Fibroblast of skin of left quadriceps (primary cell): ENCODE measurements at places on chromosomes 16 and 17.

GRCh38 chr16:66271074-66272060 is 95.1 kb upstream of the CDH5 start:
- no peak for DNase-seq

GRCh38 chr16:12201866-12202265 is 225.3 kb downstream of the SNX29 start:
- no peak for DNase-seq

- no peak for DNase-seq
Observed at GRCh38 chr16:26441178-26441577, 625.5 kb upstream of the C16orf82 start.

GRCh38 chr17:76884995-76885893 is 17.0 kb downstream of the MGAT5B start:
- no peak for DNase-seq

GRCh38 chr17:67260170-67260987 is 15.4 kb upstream of the HELZ start:
- DNase-seq: peak; percentile 87

DNA sequence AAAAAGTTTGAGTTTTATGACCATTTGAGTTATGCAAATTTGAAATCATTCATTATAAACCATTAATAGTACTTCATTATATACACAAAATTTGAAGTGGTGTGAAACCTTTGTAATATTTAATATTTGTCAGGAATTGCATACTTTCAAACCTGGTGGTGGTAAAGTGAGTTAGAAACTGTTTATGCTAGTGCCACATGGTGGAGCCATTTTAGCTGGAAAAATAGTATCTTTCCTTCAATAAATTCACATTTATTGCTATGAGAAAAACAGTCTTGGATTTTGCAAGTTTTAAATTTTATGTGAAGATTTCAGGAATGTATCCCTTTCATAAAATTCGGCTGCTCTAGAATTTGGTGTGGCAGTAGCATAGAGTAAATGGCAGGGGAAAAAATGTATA is 7.3 kb upstream of the BLMH start:
- DNase-seq: no peak

GRCh38 chr16:89473791-89474414 is 16.5 kb downstream of the ANKRD11 start:
- DNase-seq: no peak

GRCh38 chr17:51091635-51092034 is 29.0 kb downstream of the SPAG9 start:
- DNase-seq: no peak

- DNase-seq: no peak
Observed at GRCh38 chr17:67035131-67036083, 8.9 kb upstream of the CACNG1 start.

DNA sequence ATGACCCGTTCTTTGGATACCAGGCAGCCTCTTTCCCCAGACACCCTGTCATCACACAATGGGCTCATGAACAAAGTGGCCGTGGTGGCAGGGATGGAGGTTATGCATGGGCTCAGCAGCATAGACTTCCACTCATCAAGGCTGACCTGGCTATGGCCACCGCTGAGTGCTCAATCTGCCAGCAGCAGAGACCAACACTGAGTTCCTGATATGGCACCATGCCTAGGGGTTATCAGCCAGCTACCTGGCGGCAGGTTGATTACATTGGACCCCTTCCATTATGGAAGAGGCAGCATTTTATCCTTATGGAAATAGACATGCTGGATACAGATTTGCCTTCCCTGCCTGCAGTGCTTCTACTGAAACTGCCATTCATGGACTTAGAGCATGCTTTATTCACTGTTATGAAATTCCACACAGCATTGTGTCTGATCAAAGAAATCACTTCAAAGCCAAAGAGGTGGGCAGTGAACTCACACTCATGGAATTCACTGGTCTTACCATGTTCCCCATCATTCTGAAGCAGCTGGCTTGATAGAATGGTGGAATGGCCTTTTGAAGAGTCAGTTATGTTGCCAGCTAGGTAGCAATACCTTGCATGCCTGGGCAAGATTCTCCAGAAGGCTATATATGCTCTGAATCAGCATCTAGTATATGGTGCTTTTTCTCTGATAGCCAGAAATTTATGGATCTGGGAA is 160.6 kb downstream of the PRKCB start:
- no peak for DNase-seq

DNA sequence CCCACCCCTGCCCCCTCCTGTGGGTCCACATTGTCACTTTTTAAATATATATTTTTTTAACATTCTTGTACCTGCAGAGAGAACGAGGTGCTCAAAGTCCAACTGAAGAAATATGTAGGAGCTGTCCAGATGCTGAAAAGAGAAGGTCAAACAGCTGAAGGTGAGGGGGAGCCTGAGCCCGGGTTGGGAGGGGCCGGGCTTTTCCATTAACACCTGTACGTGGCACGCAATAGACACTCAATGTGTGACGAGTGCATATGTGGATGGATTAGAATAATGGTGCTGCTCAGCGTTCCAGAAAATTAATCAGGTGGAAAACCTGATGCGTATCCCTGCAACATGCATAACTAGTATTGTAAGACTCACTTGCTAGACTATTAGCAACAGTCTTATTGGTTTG is 223.0 kb downstream of the SNX29 start:
- DNase-seq: no peak
